GM04504 (cell line): ENCODE measurements at places on chromosomes 11 and 22.

GRCh38 chr11:125357551-125357950 is 138.5 kb downstream of the FEZ1 start:
- no peak for DNase-seq

GRCh38 chr11:120207512-120207911 is 3.3 kb upstream of the OAF start:
- no peak for DNase-seq

- DNase-seq = no peak
These were observed 548.7 kb upstream of the CADM1 start for GRCh38 chr11:116052603-116053547.

DNA sequence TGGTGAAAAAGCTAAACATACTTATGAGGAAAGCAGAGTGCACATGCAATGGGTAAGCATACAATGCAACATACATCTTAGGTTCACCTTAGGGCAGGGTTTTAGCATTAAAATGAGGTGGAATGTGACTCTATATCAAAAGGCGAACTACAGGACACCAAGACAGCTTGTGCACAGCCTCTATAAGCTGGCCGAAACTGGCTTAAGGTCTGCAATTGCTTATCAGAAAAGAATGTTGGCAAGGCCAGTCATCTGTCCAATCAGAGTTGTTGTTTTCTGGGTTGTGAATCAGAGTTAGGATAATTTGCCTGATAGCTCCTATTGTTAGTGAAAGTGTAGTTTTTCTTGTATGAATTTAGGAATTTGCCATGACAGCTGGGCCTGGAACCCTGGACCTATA is 76.5 kb downstream of the LRRC4C start:
- DNase-seq = no peak

DNA sequence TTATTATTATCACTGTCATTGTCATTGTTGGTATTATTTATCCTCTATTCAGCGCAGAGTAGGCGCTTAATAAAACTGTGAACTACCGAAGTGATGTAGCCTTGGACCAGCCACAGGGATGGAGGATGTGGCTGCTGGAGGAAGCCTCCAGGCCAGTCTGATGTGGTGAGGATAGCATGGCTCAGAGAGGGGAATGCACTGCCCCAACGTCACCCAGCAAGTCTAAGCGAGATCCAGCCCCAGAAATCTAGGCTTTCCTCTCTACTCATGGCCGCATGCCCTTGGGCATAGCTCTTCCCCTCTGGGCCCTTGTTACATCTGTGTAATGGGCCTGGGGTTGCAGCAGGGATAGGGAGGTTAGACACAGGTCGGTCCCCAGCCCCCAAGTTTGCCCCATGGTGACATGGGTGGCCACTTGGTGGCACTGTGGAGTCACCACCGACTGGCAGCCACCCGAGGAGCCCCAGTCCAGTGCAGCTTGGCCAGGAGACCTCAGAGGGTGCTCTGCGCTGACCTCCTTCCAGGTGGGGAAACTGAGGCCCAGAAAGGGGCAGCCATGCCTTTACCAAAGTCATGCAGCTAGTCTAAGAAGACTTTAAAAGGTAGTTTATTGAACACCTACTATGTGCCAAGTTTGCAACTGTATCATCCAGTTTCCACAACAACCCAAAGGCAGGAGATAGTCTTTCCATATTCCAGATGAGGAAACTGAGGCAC is 395.7 kb downstream of the MN1 start:
- DNase-seq = no peak
